ENCODE measurements at places on chromosomes 11 and 22.

GRCh38 chr11:72814286-72815109 lies at the start of gene ATG16L2:
ATG16L2 (plus strand) TSS chr11:72814411; CDS start chr11:72814446, 35 bp downstream.
- peaks cover 6% of the 10 kb centered on the region for H3K36me3 ChIP-seq
- H3K4me1 ChIP-seq, result peaks cover 31% of the 10 kb centered on the region
- H3K27ac ChIP-seq, result peak within 1 kb of the TSS; percentile 67
- DNase-seq, result peak; percentile 91
- peak within 1 kb of the TSS; percentile 56 for H3K4me3 ChIP-seq
- no peaks in the 10 kb centered on the region for H3K27me3 ChIP-seq

- no peaks in the 10 kb centered on the region for H3K4me1 ChIP-seq
- no peaks in the 10 kb centered on the region for H3K27me3 ChIP-seq
- H3K27ac ChIP-seq, result no peak overlapping the region
- no peaks in the 10 kb centered on the region for H3K36me3 ChIP-seq
Measured at GRCh38 chr22:33332538-33332937, 274.4 kb upstream of the SYN3 start.

GRCh38 chr22:29479417-29480261 lies at the start of gene NEFH:
NEFH (plus strand) TSS chr22:29480218; CDS start chr22:29480263, 45 bp downstream.
- no peaks in the 10 kb centered on the region for H3K36me3 ChIP-seq
- no peak within 1 kb of the TSS for H3K27ac ChIP-seq
- H3K4me3 ChIP-seq, result no peak within 1 kb of the TSS
- H3K27me3 ChIP-seq, result peaks cover 48% of the 10 kb centered on the region

GRCh38 chr11:82869657-82870056 lies 30.6 kb downstream of the PRCP start:
- H3K4me3 ChIP-seq, result no peak overlapping the region
- H3K36me3 ChIP-seq, result no peaks in the 10 kb centered on the region
- no peak for DNase-seq
- H3K27ac ChIP-seq, result no peak overlapping the region

- DNase-seq, result no peak
- no peaks in the 10 kb centered on the region for H3K36me3 ChIP-seq
- no peak overlapping the region for H3K4me3 ChIP-seq
- H3K4me1 ChIP-seq, result no peaks in the 10 kb centered on the region
- H3K27ac ChIP-seq, result no peak overlapping the region
- no peaks in the 10 kb centered on the region for H3K27me3 ChIP-seq
Measured at GRCh38 chr11:2576111-2576510, 123.7 kb downstream of the KCNQ1OT1 start.

- DNase-seq, result peak; percentile 36
- H3K27me3 ChIP-seq, result no peaks in the 10 kb centered on the region
- H3K4me1 ChIP-seq, result peaks cover 3% of the 10 kb centered on the region
- H3K27ac ChIP-seq, result no peak overlapping the region
- H3K36me3 ChIP-seq, result no peaks in the 10 kb centered on the region
- H3K4me3 ChIP-seq, result no peak overlapping the region
Measured at GRCh38 chr11:9219115-9219514, 46.0 kb downstream of the DENND5A start.

- H3K27ac ChIP-seq, result peak overlapping the region; percentile 65
- peaks cover 32% of the 10 kb centered on the region for H3K4me1 ChIP-seq
- H3K36me3 ChIP-seq, result no peaks in the 10 kb centered on the region
- peak overlapping the region; percentile 25 for H3K4me3 ChIP-seq
Measured at GRCh38 chr11:57277845-57278720, 41.0 kb upstream of the APLNR start.

- H3K4me3 ChIP-seq, result no peak overlapping the region
- no peaks in the 10 kb centered on the region for H3K27me3 ChIP-seq
- H3K27ac ChIP-seq, result no peak overlapping the region
- H3K36me3 ChIP-seq, result no peaks in the 10 kb centered on the region
- H3K4me1 ChIP-seq, result peaks cover 4% of the 10 kb centered on the region
Measured at GRCh38 chr11:67099831-67100324, 19.2 kb upstream of the KDM2A start.

- no peak for DNase-seq
- H3K27me3 ChIP-seq, result no peaks in the 10 kb centered on the region
- H3K4me3 ChIP-seq, result no peak overlapping the region
Measured at GRCh38 chr22:24185501-24186351, 4.4 kb downstream of the SUSD2 start.

- no peak overlapping the region for H3K27ac ChIP-seq
- no peaks in the 10 kb centered on the region for H3K4me1 ChIP-seq
- H3K27me3 ChIP-seq, result peaks cover 7% of the 10 kb centered on the region
- DNase-seq, result no peak
- H3K36me3 ChIP-seq, result no peaks in the 10 kb centered on the region
- H3K4me3 ChIP-seq, result no peak overlapping the region
Measured at GRCh38 chr22:31377612-31378011, 21.8 kb upstream of the DRG1 start.

- H3K27ac ChIP-seq, result no peak overlapping the region
- H3K27me3 ChIP-seq, result no peaks in the 10 kb centered on the region
- no peak overlapping the region for H3K4me3 ChIP-seq
- DNase-seq, result no peak
- H3K36me3 ChIP-seq, result no peaks in the 10 kb centered on the region
Measured at GRCh38 chr11:119538753-119539152, 115.8 kb upstream of the THY1 start.

- no peak overlapping the region for H3K27ac ChIP-seq
- no peaks in the 10 kb centered on the region for H3K27me3 ChIP-seq
- H3K4me3 ChIP-seq, result no peak overlapping the region
- no peaks in the 10 kb centered on the region for H3K4me1 ChIP-seq
- no peak for DNase-seq
Measured at GRCh38 chr22:46209262-46209661, 40.8 kb downstream of the CDPF1 start.

GRCh38 chr11:65890324-65891218 lies at the start of gene CCDC85B:
CCDC85B (plus strand) TSS chr11:65890673; CDS start chr11:65890784, 111 bp downstream.
- H3K27me3 ChIP-seq, result no peaks in the 10 kb centered on the region
- peak; percentile 96 for DNase-seq
- peak within 1 kb of the TSS; percentile 99 for H3K27ac ChIP-seq
- peaks cover 60% of the 10 kb centered on the region for H3K4me1 ChIP-seq

DNA sequence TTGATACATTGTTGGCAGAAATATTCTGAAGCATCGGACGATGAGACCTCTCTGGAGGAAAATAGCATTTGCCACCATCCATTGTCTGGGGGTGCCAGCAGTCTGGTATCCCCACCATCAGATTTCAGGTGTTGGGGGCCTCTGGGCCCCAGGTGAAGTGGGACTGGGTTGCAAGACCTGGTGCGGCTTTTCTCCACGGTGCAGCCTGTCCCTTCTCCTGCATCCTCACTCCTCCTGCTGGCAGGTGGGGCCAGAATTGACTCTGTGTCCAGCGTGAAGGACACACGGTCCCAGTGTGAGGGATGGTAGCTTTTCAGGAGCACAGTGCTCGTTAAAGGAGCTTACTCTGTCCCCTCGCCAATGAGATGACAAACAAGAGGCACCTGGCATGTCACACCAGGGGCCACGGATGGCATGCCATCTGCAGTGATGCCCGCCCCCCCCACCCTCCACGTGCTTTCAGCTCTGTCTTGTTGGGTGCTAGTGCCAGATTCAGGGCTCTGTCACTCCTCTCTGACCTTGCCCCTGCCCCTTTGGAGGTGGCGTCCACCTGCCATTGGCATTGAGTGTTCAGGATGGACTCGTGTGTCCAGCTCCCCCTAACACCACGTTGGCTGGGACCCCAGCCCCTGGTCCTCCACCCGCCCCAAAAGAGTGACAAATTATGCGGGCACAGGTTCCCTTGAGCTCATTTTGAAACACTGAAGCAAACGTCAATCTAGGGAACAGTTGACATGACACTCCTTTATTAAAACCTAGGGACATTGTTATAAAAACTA lies 62.4 kb downstream of the PARVG start:
- H3K4me3 ChIP-seq, result no peak overlapping the region
- H3K36me3 ChIP-seq, result no peaks in the 10 kb centered on the region
- DNase-seq, result no peak
- H3K27ac ChIP-seq, result no peak overlapping the region

DNA sequence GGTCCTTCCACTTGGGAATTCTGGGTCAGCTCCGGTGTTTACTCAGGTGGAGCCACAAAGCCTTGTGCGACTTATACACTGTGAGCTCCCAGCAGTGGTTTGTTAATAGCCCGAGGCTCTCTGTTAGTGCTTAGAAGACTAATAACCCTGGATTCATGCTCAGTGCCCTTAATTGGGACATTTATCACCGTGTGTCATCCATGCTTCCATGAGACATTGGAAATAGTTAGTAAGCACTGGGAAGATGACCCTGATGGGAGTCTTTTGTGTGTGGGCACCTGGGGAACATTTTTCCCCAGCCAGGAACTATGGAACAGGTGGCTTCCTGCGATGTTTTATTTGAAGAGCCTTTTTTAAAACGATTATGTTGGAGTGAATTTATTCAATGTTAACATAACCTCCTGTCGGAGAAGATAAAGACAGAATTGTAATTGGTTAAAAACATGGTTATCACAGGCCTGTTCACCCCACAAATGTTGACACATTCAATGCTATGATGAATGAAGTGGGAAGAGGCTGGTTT lies 188.9 kb downstream of the MYO18B start:
- H3K27me3 ChIP-seq, result no peaks in the 10 kb centered on the region
- no peaks in the 10 kb centered on the region for H3K4me1 ChIP-seq
- H3K36me3 ChIP-seq, result no peaks in the 10 kb centered on the region
- H3K27ac ChIP-seq, result no peak overlapping the region
- no peak for DNase-seq

Data from endothelial cell of umbilical vein (primary cell).